Activated naive CD4-positive, alpha-beta T cell treated with anti-CD3 and anti-CD28 coated beads, Interleukin-2, amount 10 ng/mL, durations not matched to agents 7 days and 5 days (primary cell): ENCODE measurements at places on chromosomes 2 and 18.

DNA sequence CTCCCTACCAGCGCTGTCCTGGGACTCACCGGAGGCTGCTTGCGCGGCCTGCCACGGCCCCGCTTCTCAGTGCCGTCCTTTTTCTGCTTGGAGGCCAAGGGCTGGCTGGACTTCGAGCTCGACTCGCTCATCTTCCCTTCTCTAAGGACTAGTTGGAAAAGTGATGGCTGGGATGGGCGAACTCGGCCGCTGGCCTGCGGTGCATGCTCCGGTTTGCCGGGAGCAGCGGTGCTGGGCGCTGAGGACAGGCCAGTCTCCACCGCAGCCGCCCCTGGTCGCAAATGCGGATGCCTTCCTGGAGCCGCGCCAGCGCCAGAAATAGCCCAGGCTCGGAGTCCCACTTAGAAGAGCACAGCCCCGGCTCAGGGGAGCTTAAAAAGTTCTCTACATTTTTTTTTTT lies 3.1 kb downstream of the C2orf81 start:
- peaks cover 52% of the 10 kb centered on the region for H3K4me1 ChIP-seq
- no peak overlapping the region for H3K4me3 ChIP-seq
- no peak for DNase-seq
- H3K27me3 ChIP-seq, result peaks cover 57% of the 10 kb centered on the region
- peaks cover under 1% of the 10 kb centered on the region for H3K36me3 ChIP-seq

- H3K27ac ChIP-seq, result no peak overlapping the region
- DNase-seq, result no peak
- H3K4me1 ChIP-seq, result no peaks in the 10 kb centered on the region
- no peaks in the 10 kb centered on the region for H3K36me3 ChIP-seq
Measured at GRCh38 chr18:73724958-73725357, 422.7 kb downstream of the FBXO15 start.

- no peak overlapping the region for H3K4me3 ChIP-seq
- peaks cover 24% of the 10 kb centered on the region for H3K27me3 ChIP-seq
- no peaks in the 10 kb centered on the region for H3K36me3 ChIP-seq
- no peak for DNase-seq
Measured at GRCh38 chr2:45180033-45180746, 170.9 kb upstream of the SIX2 start.

DNA sequence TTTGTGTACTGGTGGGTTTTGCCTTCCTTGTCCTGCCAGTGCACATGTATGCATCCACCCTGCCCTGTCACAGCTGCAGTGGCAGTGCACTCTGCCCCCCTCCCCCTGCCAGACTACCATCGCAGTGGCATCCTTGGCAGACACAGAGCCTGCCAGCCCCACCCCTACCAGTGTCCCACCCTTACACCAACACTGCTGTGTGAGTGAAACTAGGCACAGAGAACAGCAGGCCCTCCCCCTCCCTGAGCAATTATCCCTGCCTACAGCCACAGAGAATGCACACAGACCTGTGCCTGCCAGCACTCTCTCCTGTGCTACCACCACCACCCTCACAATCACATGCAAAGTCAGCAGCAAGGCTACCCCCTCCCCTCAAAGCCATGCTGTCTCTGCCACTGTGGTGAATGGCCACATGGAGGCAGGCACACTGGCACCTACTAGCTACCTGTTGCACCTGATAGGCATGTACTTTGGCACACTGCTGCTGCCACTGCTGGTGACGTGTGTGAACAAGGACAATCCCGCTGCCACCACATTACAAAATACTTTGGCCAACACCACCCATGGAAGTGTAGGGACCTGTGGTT lies 239.8 kb downstream of the CALCRL start:
- no peaks in the 10 kb centered on the region for H3K4me1 ChIP-seq
- H3K36me3 ChIP-seq, result no peaks in the 10 kb centered on the region
- H3K27me3 ChIP-seq, result no peaks in the 10 kb centered on the region
- H3K4me3 ChIP-seq, result no peak overlapping the region

- no peaks in the 10 kb centered on the region for H3K4me1 ChIP-seq
- no peaks in the 10 kb centered on the region for H3K27me3 ChIP-seq
- DNase-seq, result no peak
- H3K4me3 ChIP-seq, result no peak overlapping the region
- H3K27ac ChIP-seq, result no peak overlapping the region
Measured at GRCh38 chr18:71252351-71252865, 963.6 kb downstream of the SOCS6 start.

DNA sequence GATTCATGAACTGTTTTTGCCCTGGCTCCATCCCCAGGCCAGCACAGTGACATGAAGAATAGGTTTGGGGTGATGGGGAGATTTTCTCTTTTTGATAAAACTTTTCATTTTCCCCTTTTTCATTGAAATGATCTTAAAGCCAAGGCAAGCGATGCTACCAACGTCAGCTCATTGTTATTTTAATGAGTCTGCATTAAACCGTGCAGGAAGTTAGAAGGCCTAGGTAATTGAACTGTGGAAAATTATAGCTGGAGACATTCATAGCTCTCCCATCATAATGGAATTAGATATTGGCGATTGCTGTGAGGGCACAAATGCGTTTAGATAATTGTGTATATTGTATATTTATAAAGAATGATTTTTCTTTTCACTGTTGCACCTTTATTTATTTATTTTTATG lies 33.2 kb downstream of the SMARCAL1 start:
- no peak overlapping the region for H3K4me3 ChIP-seq
- DNase-seq, result no peak
- no peak overlapping the region for H3K27ac ChIP-seq
- peaks cover 62% of the 10 kb centered on the region for H3K36me3 ChIP-seq
- no peaks in the 10 kb centered on the region for H3K4me1 ChIP-seq

GRCh38 chr2:45224321-45224992 lies 215.2 kb upstream of the SIX2 start:
- H3K27ac ChIP-seq, result no peak overlapping the region
- H3K27me3 ChIP-seq, result peaks cover 29% of the 10 kb centered on the region
- no peaks in the 10 kb centered on the region for H3K4me1 ChIP-seq
- DNase-seq, result no peak
- no peaks in the 10 kb centered on the region for H3K36me3 ChIP-seq
- H3K4me3 ChIP-seq, result no peak overlapping the region

GRCh38 chr2:53087262-53087873 lies 680.2 kb upstream of the CHAC2 start:
- no peak overlapping the region for H3K27ac ChIP-seq
- H3K4me3 ChIP-seq, result no peak overlapping the region
- no peaks in the 10 kb centered on the region for H3K27me3 ChIP-seq
- no peaks in the 10 kb centered on the region for H3K4me1 ChIP-seq

- no peak overlapping the region for H3K4me3 ChIP-seq
- no peaks in the 10 kb centered on the region for H3K36me3 ChIP-seq
- H3K27me3 ChIP-seq, result peaks cover 93% of the 10 kb centered on the region
- H3K4me1 ChIP-seq, result peaks cover 22% of the 10 kb centered on the region
- DNase-seq, result no peak
- no peak overlapping the region for H3K27ac ChIP-seq
Measured at GRCh38 chr2:219059725-219060682, 717 bp downstream of the IHH start.

- DNase-seq, result no peak
- no peak overlapping the region for H3K4me3 ChIP-seq
- H3K4me1 ChIP-seq, result no peaks in the 10 kb centered on the region
Measured at GRCh38 chr2:149729586-149729985, 142.0 kb upstream of the MMADHC start.
